ENCODE measurements at places on chromosomes 7 and 10.

DNA sequence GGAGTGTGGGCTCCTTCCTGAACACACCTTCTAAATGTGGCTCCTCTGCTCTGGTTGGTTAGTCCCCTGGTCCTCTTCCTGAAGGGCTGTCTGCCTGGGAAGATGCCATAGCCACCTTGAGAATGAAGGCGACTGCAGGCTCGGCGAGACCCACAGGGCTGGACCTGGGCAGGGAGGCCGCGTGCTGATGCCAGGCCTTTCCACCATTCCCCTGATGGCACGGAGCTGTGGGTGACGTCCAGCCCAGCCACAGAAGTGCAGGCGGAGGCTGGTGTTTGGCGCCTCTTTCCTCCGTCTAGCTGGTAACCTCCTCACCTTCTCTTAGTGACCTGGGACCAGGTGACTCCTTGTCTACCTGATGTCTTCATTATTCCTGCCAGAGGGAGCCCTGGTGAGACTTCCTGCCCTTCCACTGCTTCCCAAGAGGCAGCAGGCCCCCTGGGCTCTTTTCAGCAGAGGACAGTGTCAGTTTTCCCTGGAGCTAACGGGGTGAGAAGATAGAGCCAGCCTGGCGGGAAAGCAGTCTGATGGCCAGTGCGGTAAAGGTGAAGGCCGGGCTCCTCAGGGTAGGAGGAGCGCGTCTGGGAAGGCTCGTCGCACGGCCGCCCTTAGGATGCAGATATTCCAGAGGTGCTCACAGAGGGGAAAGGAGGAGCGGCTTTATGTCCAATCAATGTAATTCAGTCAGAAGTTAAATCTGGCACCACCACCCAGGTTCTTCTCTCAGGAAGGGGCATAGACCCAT, 34.9 kb downstream of the GBX1 start:
- DNase-seq, result no peak

DNA sequence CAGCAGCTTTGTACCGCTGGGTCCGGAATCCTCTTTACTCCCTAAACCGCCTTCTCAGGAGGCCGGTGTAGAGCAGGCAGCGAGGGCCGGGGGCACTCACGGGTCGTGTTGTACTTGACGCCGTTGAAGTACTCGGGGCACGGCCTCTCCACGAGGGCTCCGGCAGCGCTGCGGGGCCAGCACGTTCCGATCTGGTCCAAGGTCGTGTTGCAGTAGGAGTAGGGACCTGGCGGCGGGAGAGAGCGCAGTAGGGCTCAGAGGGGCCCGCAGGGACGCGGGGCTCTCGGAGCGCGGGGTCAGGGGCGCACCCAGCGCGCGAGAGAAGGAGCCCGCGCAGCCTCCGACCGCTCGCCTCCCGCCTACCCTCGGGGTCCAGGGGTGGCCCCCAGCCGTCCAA, 443 bp downstream of the CRHR2 start:
- no peak for DNase-seq

GRCh38 chr10:126584836-126585235, 85.7 kb downstream of the C10orf90 start:
- DNase-seq, result no peak

DNA sequence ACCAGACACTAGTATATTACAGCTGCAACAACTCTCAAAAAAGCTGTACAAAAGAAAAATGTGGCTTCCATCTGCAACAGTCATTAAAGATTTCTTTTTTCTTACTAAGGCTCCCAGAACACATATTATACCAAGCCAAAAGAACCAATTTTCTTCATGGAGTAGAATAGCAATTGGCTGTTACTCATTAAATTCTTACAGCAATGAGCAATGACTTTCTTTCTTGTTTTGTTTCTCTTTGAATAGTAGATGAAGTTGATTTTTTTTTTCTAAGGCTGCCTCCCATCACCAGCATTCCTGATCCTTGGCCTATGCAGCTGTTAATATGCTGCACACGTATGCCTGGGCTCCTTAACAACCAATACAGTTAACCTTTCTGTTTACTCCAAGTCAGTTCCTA, 36.6 kb upstream of the SPOCK2 start:
- no peak for DNase-seq

- DNase-seq, result no peak
These were observed 223.8 kb downstream of the USP6NL start for GRCh38 chr10:11387551-11388222.

DNA sequence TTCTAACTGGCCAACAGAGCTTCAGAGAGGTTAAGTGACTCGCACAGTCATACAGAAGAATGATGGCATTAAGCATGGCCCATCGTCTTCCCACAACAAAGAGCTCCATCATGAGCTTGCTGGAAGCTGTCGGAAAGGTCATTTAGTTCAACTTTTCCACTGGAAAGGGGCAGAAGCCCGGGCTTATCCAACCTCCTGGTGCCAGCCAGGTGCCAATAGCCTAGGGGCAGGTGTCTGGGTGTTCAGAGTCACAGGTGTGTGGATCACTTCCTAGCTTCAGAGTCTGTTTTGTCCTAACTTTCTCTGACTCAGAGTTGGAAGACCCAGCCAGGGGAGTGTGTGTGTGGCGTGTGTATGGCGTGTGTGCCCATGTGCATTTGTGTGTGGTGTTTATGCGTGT, 1.3 kb upstream of the TRPV6 start:
- DNase-seq, result no peak

DNA sequence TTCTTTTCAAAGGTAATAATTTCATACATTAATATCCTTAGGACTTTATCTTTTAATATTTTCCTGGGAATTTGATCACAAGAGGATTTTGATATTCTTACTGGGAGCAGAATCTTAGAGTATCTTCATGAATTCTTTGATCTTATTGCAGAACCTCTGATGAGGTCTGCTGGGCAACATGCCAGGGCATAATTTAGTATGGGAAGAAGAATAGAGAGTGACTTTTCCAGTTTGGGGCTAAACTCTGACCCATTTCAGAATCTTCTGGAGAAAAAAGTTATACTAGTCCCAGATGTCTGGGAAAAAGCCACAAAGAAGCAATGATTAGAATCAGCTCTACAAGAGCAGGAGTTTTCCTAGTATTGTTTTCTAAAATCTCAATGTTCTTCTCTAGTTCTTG, 28.0 kb upstream of the RSU1 start:
- no peak for DNase-seq

GRCh38 chr7:36406156-36406555, 16.5 kb downstream of the ANLN start:
- DNase-seq, result no peak

- DNase-seq, result no peak
These were observed 112.2 kb downstream of the CYTH3 start for GRCh38 chr7:6160191-6160623.

GRCh38 chr10:35637462-35637861, 4.6 kb downstream of the FZD8 start:
- no peak for DNase-seq

- no peak for DNase-seq
These were observed 9.7 kb upstream of the ANKRD7 start for GRCh38 chr7:118214833-118215182.

DNA sequence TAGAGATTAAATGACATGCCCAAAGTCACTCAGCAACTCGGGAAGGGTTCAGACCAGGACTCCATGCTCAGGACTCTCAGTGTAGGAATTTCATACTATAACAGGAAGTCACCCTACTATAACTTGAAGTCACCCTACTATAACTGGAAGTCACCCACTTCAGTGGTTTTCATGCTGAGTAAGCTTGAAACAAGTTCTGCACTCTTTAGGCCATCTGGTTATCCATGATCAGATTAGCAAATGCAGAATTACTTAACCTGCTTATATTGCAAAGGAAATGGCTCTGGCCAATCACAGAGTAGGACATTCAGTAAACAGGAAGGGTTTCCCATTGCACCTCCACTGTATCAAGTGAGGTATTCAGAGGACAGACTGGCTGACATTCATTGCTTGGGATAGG, 1240.4 kb downstream of the GATA3 start:
- no peak for DNase-seq

- no peak for DNase-seq
These were observed 60.9 kb downstream of the GRB10 start for GRCh38 chr7:50721661-50722259.

- no peak for DNase-seq
These were observed 27.7 kb downstream of the PRKAG2 start for GRCh38 chr7:151849008-151849878.

DNA sequence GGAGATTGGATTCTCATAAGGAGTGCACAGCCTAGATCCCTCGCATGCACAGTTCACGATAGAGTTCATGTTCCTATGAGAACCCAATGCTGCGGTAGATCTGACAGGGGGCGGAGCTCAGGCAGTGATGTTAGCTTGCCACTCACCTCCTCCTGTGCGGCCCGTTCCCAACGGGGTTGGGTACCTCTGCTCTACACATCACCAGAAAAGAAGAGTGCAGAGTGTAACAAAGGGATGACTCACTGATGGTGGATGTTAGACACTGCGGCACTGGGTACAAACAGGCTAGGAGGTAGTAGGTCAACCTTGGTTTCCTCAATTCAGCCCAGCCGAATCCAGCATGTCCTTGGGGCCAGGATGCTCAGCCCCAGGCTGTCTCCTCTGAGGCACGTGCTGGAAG, 66.8 kb upstream of the CHST15 start:
- no peak for DNase-seq

- no peak for DNase-seq
These were observed 21.7 kb upstream of the BTBD16 start for GRCh38 chr10:122249303-122249850.

- no peak for DNase-seq
These were observed 69.4 kb downstream of the TBXAS1 start for GRCh38 chr7:139898483-139898882.

DNA sequence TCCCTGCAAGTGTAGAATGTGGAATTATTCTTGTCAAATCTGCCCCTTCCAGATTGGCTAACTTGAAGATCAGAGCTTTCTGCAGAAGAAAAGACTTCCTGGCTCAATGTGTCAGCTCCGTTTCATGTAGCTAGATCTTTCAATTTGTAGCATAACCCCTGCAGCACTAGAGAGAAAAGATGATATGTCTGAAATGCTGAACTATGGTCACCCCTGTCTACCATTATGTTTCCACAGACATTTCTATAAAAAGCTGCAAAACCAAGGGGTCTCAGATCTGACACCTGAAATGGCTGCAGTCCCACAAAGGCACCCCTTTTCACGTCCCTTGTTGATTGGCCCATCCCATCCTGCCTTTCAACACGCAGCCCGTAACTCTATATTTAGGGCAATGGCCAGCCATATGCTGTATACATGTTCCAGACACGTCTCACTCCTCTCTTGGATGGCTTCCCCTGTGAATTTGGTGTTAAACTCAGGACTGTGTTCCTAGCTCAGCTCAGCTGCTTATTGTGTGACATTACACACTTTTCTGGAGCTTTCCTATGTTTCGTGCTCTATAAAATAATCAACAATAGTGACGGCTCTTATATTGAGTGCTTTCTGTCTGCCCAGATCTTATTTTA, 648.6 kb upstream of the CELF2 start:
- DNase-seq, result no peak

GRCh38 chr7:155770241-155770640, 42.0 kb downstream of the SHH start:
- no peak for DNase-seq

GRCh38 chr10:69392481-69393000, 24.2 kb downstream of the TACR2 start:
- DNase-seq, result peak; percentile 43

DNA sequence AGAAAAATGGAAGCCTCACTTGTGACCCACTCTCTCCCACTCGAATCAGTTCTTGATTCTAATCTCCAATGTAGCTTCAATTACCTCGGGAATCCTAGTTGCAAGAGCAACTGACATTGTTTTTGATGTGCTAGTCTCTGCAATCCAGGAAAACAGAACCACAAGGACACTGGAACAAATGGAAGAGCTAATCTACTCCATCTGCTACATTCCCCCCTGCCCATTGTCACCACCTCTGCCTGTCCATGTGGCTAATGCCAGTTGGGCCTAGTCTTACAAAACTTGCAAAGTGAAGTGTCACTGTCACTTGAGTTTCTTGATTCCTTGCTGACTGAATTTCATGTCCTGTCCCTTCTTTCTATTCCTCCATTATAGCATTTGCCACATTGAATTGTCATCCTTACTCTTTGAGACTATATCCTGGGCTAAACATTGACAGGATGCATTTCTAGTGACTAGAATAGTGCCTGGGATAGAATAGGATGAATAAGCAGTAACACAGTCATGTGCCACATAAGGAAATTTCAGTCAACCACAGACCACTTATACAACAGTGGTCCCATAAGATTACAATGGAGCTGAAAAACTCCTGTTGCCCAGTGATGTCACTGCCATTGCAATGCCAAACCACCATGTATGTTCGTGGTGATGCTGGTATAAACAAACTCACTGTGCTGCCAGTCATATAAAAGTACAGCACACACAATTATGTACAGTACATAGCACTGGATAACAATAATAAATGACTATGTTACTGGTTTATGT, 13.5 kb downstream of the GCC1 start:
- no peak for DNase-seq

DNA sequence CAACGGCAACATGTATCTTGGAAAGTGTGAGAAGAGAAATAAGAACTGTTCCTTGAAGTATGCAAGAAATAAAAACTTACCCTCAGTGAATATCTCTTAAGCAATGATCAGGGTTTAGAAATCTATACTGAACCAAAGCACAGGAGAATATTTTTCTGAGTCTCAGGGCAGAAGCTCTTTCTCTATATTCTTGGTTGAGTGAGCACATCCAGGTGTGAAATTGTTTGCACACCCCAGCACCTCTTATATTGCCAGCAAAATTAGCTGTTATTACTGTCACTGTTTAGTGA, 8.4 kb downstream of the DLX6 start:
- no peak for DNase-seq

- DNase-seq, result peak; percentile 98
These were observed 11.7 kb upstream of the VIM start for GRCh38 chr10:17216217-17216900.

- no peak for DNase-seq
These were observed 407 bp upstream of the MKRN1 start for GRCh38 chr7:140479739-140480084.

GRCh38 chr10:129707406-129708388, 240.7 kb downstream of the MGMT start:
- DNase-seq, result no peak

DNA sequence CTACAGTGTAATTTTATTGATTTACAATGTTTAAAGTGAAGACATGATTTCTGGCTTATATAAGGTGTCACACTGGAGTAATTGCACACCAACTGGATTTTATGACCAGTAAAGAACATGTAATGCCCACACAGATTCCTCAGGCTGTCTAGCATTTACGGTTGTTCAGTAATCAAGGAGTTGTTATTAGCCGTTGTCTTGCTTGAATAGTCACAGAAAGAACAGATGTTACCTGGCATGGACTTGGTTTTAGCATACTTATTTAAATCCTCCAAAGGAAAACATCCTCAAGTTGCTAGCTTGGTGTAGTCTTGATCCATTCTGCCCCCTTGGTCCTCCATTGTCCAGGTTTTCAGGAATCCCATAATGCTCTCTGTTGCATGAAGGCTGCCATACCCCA, 65.8 kb downstream of the POU6F2 start:
- no peak for DNase-seq

GRCh38 chr7:137169282-137169698, 174.2 kb downstream of the PTN start:
- peak; percentile 20 for DNase-seq

GRCh38 chr7:134293002-134293740, 23.6 kb downstream of the SLC35B4 start:
- DNase-seq, result no peak

- no peak for DNase-seq
These were observed 159.6 kb downstream of the KMT2E start for GRCh38 chr7:105173586-105173985.

- no peak for DNase-seq
These were observed 386.5 kb upstream of the AUTS2 start for GRCh38 chr7:69211739-69212138.

- DNase-seq, result no peak
These were observed 65.7 kb downstream of the ABRAXAS2 start for GRCh38 chr10:124867304-124867703.
